ENCODE measurements at places on chromosomes 5 and 9.

DNA sequence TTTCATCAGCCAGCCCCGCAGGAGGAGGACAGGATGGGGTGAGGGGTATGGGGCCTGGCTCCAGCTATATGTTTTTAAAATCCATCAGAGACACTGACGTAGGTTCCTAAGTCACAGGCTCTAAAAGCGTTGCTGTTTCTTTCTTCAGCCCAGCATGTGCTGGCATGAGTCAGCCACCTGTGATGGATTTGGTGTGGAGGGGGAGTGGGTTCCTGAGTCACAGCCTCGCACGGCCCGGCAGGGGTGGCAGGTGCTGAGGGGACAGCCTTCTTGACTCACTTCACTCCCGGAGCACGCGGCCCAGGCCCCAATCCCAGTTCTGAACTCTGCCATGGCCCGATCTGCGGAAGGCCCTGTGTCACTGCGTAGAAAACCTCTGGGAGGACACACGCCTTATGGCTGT, 38.8 kb upstream of the RPL26L1 start:
- no peak for DNase-seq

GRCh38 chr5:109374625-109375024, 35.1 kb downstream of the PJA2 start:
- no peak for DNase-seq

- no peak for DNase-seq
Measured at GRCh38 chr9:34572092-34572491, 17.4 kb downstream of the CNTFR start.

- DNase-seq, result no peak
Measured at GRCh38 chr5:133049726-133050048, 2.1 kb upstream of the HSPA4 start.

- no peak for DNase-seq
Measured at GRCh38 chr5:109102096-109102690, 307.6 kb downstream of the PJA2 start.

All from D721Med (cell line).